Astrocyte (in vitro differentiated cells and primary cell): ENCODE measurements at places on chromosomes 16 and 17. TPM values are rescaled to one million over a fixed set of nuclear protein-coding genes. Genes with fewer than 3 reads are reported as not detected.

- H3K4me1 ChIP-seq: no peaks in the 10 kb centered on the region
- peak; percentile 30 for DNase-seq
- H3K4me3 ChIP-seq: no peak overlapping the region
- no peaks in the 10 kb centered on the region for H3K27me3 ChIP-seq
Measured at GRCh38 chr17:64025732-64026294, 5.4 kb upstream of the ICAM2 start.

- no peak for DNase-seq
- H3K4me1 ChIP-seq: peaks cover 11% of the 10 kb centered on the region
- peaks cover 49% of the 10 kb centered on the region for H3K36me3 ChIP-seq
- no peak overlapping the region for H3K27ac ChIP-seq
- no peaks in the 10 kb centered on the region for H3K27me3 ChIP-seq
Measured at GRCh38 chr16:8919934-8920462, 37.8 kb downstream of the LITAFD start.

GRCh38 chr16:10312784-10313724, 72.8 kb upstream of the ATF7IP2 start:
- no peak for DNase-seq
- no peak overlapping the region for H3K4me3 ChIP-seq
- H3K36me3 ChIP-seq: no peaks in the 10 kb centered on the region
- H3K27ac ChIP-seq: no peak overlapping the region

GRCh38 chr16:1052721-1053120, 19.8 kb upstream of the SSTR5 start:
- H3K36me3 ChIP-seq: no peaks in the 10 kb centered on the region
- peaks cover 4% of the 10 kb centered on the region for H3K27me3 ChIP-seq
- no peak overlapping the region for H3K4me3 ChIP-seq
- H3K4me1 ChIP-seq: no peaks in the 10 kb centered on the region
- H3K27ac ChIP-seq: no peak overlapping the region
- DNase-seq: no peak

The RHBDF1 gene
- total RNA-seq: 45.6 and 55.5 TPM in 2 replicates

The CYGB gene
- total RNA-seq: 20.5 and 29.2 TPM in 2 replicates

- no peaks in the 10 kb centered on the region for H3K36me3 ChIP-seq
- H3K4me3 ChIP-seq: no peak overlapping the region
- no peaks in the 10 kb centered on the region for H3K27me3 ChIP-seq
- DNase-seq: no peak
- peaks cover 10% of the 10 kb centered on the region for H3K4me1 ChIP-seq
Measured at GRCh38 chr17:81993729-81994592, 16.5 kb downstream of the ASPSCR1 start.
